NCI-H748 treated with DMSO at 0.1 percent for 48 hours (cell line): ENCODE measurements at places on chromosomes 12 and 14.

GRCh38 chr14:70646705-70647104, 5.0 kb downstream of the TTC9 start:
- DNase-seq = no peak

- DNase-seq = no peak
Observed at GRCh38 chr12:110656071-110656655, 32.8 kb downstream of the HVCN1 start.

DNA sequence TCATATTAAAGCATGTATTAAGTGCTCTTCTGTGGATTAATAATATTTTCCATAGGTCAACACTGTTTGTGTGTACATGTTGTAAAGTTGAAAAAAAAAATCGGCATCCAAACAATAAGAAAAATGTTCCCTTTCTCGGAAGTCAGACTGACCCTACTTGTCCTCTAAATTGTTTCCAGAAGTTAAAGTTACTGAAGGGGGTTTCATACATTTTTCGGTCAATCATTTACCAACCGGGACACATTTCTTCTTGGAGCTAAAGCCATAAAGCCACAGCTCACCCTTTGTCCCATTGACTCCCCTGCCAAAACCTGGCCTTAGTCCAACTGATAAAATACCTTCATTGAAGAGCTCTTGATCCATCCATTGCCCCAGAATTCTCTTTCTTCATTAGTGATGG, 230.0 kb downstream of the ANO2 start:
- no peak for DNase-seq

DNA sequence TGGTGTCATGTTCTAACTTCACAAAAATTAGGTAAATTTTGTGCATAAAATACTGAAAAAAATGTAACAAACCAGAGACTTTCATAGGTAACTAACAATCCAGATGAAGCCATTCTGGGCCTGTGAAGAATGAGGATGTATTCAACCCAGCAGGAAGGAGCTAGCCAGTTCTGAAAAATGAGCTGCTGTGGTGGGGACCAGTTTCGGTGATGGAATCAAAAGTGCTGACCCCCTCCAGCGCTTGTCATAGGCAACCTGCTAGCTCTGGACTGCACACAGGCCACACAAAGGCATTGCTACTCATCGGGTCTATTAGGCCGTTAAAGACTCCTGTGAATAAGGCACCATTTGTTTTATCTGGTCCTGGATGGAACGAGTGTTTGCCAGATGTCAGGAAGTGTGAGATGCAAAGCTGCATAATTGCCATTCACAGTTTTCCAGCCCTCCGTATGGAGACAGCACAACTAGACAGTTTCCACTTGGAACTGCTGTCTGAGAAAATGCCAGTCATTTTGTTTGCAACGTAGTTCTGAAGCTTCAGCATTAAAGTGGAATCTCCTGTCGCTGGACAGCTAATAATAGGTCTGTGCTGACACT, 3.3 kb upstream of the RIMBP2 start:
- DNase-seq = no peak

- DNase-seq = no peak
Observed at GRCh38 chr12:131218026-131218922, 264.6 kb downstream of the ADGRD1 start.

GRCh38 chr12:121036810-121037326, 2.2 kb downstream of the OASL start:
- DNase-seq = no peak

GRCh38 chr14:79749065-79749464, 462.2 kb downstream of the DIO2 start:
- DNase-seq = no peak
